ENCODE measurements at places on chromosomes 6 and 20. TPM values are rescaled to one million over a fixed set of nuclear protein-coding genes. Genes with fewer than 3 reads are reported as not detected.

Gene OOEP
- not detected for total RNA-seq

Gene EYA4
- under 0.01 TPM for total RNA-seq

Gene ADGRG6
- total RNA-seq = 0.75 TPM

Gene TFAP2D
- not detected for total RNA-seq

Gene SRSF6
- total RNA-seq = 38.6 TPM

Gene OR2B2
- not detected for total RNA-seq

Gene BACH2
- total RNA-seq = 0.35 TPM

Gene MUCL3
- not detected for total RNA-seq

Gene DNAAF9
- 7.5 TPM for total RNA-seq

Gene MAP3K5
- 5.0 TPM for total RNA-seq

Gene KCNK15
- 1.1 TPM for total RNA-seq

Gene OGFR
- 24.1 TPM for total RNA-seq

Gene TCF21
- 3.5 TPM for total RNA-seq

Gene LHFPL5
- not detected for total RNA-seq

Gene NFYA
- total RNA-seq = 16.4 TPM

Gene CRYBG1
- total RNA-seq = 3.7 TPM

Gene IFT52
- total RNA-seq = 49.6 TPM

Gene MAK
- not detected for total RNA-seq

Gene MICA
- total RNA-seq = 118 TPM

Gene SLC17A4
- total RNA-seq = not detected
